CD4-positive, alpha-beta T cell treated with Interleukin-1 beta for 1 hour (primary cell): ENCODE measurements at places on chromosomes 12 and 14.

DNA sequence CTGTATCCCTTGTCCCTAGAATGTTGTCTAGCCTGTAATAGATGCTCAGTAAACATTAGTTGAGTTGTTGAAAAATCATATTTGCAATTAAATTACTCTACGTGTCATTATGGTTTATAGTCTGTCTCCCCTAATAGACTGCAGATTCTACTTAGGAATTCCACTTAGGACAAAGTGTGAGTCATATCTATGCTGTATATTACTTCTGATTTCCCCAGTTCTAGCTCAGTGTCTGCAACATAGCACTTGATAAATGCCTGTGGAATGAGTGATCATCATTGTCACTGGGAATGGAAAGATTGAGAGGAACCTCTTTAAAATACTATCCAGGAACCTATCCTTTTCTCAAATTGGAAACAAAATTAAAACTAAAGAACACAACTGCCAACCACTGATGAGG lies 99.3 kb downstream of the TBX5 start:
- DNase-seq = no peak

DNA sequence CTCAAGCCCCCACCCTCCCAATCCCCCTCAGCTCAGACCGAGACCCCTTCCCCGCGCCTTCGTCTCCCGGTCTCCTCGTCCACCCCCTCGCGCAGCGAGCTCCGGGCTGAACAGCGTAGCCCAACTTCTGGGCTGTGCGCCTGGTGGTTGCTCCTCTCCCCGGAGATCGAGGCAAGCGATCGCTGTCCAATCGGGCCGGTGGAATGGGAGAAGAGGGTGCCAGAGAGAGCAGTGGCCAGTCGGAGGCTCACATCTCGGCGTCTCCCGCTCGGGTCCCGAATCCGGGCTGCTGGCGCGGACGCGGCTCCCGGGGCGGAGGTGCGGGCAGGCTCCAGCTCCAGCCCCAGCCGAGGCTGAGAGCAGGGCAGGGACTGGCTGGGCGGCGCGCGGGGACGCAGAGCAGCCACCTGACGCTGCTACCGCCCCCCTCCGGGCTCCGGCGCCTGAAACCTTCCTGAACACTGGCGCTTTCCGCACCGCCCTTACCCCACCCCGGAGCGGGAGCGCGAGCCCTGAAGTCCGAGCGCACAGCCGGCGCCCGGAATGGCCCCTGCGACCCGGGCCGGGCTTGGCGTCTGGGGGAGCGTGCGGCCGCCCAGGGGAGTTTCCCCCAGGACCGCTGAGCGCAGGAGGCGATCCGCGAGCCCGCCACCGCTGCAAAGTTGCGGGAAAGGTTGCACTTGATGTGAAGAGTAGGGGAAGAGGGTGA lies 508 bp upstream of the KCNH5 start:
- DNase-seq = no peak

DNA sequence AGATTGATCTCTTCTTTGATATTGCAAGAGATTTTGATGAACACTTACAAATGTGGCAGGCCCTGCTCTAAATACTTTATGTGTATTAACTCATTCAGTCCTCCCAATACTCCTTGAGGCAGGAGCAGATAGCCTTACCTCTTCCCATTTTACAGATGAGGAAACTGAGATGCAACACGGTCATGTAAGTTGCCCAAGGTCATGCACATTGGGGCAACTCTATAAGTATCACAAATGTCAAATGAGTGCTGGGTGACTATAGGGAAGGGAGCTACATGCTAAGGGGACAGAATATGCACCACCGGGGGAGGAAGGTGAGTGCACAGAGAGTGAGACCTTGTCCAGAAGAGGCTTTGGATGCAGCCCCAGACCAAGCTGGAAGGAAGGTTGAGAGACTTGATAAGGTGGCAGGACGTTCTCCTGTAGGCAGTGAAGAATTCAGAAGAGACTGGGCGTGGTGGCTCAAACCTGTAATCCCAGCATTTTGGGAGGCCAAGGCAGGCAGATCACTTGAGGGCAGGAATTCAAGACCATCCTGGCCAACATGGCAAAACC lies 132.3 kb upstream of the PWP1 start:
- DNase-seq = no peak

DNA sequence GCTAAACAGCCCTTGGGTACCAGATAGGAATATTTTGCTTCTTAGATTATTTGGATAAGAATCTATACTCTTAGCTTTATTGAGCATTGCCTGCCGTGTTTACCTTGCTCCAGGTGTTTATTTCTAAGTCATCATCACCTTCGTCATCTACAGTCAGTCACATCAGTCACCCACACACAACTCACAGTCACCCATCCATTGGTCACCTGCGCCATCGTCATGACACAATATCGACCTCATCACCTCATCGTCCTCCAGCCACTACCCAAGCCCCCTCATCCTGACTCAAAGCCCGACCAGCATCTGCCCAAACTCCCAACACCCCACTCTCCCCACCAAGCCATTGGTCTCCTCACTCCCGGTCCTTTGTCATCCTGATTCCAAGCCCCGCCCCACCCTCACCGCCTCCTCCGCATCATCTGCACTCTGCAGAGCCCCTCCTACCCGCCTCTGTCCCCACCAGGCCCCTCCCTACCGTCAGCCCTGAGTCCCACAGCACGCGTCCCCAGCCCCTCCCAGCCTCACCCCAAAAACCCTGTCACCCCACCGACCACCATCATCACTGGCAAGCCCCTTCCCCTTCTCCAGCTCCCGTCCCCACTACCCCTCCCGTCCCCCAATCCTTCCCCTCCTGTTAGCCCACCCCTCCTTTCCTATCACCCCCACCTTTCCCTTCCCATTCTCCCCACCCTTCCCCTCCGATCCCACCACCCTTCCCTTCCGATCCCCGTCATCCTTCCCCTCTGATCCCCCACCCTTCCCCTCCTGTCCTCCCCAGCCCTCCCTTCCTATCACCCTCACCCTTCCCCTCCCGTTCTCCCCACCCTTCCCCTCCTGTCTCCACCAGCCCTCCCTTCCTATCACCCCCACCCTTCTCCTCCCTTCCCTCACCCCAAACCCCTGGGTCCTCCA lies 9.8 kb downstream of the DLK1 start:
- no peak for DNase-seq

- no peak for DNase-seq
Observed at GRCh38 chr12:131242741-131243496, 289.2 kb downstream of the ADGRD1 start.

DNA sequence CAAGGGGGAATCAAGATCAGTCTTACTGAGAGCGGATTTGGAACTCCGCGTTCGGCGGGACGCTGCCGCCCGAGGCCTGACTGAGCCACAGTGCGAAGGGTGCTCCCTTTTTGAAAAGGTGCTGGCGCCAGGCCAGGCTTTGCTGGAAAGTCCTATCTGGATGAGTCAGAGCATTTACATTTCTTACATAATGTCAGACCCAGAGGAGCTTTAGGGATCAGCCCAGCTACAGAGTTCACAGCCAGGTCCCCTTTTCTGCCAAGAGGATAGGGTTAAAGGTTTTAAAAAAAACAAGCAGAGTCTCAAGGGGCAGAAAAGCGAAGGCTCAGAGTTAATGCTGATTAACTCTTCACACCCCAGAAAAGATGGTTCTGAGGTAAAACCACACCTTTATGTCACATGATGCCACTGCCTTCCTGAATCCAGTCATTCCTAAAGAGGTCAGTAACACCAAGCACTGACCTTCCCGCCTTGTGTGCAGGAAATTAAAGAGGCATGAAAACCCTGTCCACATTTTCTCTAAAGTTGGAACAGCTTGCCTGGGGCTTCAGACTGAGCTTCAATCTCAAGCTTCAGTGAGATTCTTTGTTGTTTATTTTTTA lies 11.7 kb upstream of the FBXL14 start:
- peak; percentile 75 for DNase-seq

DNA sequence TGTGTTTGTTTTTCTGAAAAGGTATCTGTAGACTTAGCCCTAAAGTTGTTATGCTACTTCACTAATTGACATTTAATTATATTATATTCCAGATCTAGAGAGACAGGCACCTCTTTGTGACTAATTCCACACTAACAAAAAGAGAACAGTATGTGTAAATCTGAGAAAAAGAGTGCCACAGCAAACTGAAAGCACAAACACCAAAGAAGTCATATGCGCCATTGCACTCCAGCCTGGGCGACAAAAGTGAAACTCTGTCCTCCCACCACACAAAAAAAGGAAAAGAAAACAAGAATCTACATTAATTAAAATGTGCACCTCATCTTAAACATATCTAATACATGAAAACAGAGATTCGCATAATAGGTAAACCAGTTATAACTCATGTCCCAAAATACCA lies 4.4 kb upstream of the CSRNP2 start:
- DNase-seq = no peak

- DNase-seq = no peak
Observed at GRCh38 chr12:19833775-19834501, 394.6 kb downstream of the AEBP2 start.

GRCh38 chr12:25436206-25437030 lies 116.7 kb downstream of the LMNTD1 start:
- DNase-seq = peak; percentile 60

DNA sequence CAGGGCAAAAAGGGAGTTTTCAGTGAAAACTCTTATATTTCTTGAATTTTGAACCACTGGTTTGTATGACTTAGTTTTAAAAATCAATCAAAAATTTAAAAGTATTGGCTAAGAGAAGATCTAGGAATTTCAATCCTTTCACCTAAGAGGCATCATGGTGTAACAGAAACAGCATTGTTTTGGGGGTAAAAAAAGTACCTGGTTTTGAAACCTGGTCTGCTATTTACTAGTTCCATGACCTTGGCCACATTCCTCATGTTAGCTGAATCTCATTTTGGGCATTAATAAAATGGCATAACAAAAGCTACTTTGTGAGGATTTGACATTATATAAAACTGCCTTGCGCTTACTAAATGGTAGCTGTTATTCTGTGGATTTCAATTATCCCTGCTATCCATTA lies 16.7 kb upstream of the GNPNAT1 start:
- no peak for DNase-seq

DNA sequence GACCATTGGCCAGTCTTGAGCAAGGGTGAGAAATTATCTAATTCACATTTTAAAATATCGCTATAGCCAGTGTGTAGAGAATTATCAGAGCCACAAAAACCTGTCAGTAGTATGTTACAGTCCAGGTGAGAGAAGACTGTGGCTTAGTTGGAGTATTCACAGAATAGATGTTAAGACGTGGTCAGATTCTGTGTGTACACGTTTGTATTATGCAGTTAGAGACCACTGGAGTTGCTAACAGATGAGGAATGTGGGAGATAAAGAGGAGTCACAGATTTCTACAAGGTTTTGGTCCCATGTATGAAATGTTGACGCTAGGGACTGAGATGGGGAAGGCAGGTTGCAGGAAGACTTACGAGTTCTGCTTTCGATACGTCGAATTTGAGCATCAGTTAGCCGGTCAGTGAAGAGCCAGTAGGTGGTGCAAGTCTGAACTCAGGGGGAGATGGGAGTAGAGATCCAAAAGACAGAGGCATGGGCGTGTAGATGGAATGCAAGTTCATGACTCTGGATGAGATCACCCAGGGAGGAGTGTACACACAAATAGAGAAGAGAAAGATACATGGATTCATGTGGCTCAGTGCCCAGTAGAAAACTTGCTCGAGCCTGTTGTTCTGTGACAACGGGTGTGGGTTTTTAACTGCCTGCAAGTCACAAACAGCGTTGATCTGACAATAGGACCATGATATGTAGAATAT lies 114.8 kb upstream of the FLRT2 start:
- DNase-seq = no peak

GRCh38 chr14:67077921-67078320 lies 111.3 kb upstream of the GARIN2 start:
- no peak for DNase-seq

DNA sequence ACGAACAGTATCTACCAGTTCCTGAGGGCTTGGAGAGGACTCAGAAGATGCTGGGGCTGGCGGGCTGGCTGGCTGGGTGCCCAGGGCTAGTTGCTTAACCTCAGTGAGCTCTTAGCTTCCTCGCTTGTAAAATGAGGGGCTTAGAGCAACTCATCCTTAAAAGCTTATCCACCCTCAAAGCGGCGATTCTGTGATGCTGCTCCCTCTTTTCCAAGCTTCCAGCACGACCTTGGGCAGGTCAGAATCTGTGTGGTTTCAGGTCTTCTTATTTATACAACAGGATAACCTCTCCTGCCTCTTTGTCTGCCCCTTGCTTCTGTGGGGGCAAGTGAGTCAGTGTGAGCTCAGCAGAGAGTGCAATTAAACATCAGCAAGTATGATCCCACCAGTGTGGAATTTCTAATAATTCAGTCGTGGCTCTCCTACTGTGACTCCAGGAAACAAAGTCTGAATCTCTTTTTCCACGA lies 281.8 kb downstream of the KSR2 start:
- no peak for DNase-seq

- peak; percentile 10 for DNase-seq
Observed at GRCh38 chr12:93777254-93777653, 100.1 kb downstream of the CRADD start.

GRCh38 chr14:105490267-105490571 lies 827 bp upstream of the TEDC1 start:
- no peak for DNase-seq

GRCh38 chr12:56995201-56995929 lies 11.0 kb downstream of the ZBTB39 start:
- DNase-seq = no peak

GRCh38 chr12:1936406-1937320 lies 18.2 kb upstream of the CACNA2D4 start:
- DNase-seq = no peak

DNA sequence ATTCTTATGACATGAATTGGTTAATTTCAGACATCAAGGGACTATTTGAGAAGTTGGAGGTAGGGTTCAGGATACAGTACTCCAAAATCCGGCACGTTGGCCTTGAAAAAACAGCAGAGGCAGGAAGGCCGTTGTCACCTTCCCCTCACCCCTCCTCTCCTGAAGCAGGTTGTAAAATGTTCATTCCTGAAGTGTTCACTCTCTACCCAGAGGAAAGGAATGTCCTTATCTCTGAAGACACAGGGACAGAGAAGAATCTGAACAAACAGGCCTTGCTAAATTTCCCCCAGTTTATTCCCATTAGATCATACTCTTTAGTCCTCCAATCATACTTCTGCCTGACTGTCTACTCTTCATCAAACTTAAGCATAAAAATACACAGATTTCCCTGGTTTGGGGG lies 313.6 kb downstream of the ZFP36L1 start:
- DNase-seq = no peak

- no peak for DNase-seq
Observed at GRCh38 chr12:50620109-50620977, 115.6 kb downstream of the DIP2B start.

GRCh38 chr12:89033062-89033461 lies 319.2 kb downstream of the DUSP6 start:
- DNase-seq = no peak

- no peak for DNase-seq
Observed at GRCh38 chr12:27901959-27902358, 70.6 kb downstream of the PTHLH start.

- DNase-seq = no peak
Observed at GRCh38 chr14:26448181-26448855, 149.5 kb downstream of the NOVA1 start.
